HT1080 (cell line): ENCODE measurements at places on chromosomes 2 and 18.

GRCh38 chr18:74222710-74223494 lies 68.9 kb downstream of the CYB5A start:
- DNase-seq, result no peak

GRCh38 chr2:12935222-12935621 lies 218.5 kb downstream of the TRIB2 start:
- DNase-seq, result no peak

DNA sequence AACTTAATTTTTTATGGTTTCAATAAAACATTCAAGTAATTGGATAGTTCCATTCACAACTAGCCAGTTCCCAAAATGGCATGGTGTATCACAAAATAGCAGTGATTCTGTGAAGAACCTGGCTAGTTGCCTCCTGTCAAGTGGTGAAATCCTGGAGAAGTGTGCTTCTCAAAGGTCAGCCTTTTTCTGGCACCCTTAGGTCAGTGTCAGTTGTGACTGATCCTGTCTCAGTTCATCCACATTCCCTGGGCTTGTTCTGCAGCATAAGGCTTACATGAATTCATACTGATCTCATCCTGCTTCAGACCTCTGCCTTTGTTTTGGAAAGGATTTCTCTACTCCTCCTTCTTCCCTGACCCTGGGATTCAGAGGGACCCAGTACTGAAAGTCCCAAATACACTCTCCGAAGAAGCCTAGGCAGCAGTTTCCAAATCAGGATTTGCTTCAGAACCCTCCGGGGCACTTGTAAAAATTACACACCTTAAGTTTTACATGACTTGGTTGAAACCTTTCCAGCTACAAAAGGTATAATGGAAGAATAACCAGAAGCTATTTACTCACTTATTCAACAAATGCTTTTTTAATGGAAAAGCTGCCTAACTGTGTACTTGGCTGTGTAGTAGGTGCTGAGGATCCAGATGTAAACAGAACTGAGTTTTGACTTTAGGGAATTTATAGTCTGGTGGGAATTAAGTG lies 11.0 kb downstream of the MAP3K20 start:
- no peak for DNase-seq

DNA sequence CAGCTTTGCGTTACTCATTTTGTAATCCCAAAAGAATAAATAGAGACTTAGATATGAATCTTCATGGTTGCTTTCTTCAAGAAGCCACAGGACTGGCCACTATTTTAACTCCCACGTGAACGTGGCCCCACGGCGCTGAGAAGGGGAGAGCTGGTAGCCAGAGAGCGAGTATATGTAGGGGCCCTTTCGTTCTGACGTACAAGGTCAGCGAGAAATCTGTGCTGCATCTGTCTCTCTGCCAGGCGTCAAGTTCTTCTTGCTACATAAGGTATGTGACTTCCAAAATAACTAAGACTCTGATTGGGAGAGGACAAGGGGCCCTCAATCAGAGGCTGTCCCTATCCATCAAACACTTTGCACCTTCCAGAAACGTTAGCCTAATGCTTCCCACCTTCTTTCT lies 149.2 kb downstream of the PLEKHA3 start:
- DNase-seq, result no peak

- no peak for DNase-seq
These were observed 91.4 kb downstream of the ACSL3 start for GRCh38 chr2:222952204-222952603.
